BJ (cell line): ENCODE measurements at places on chromosomes 6 and 20. TPM values are rescaled to one million over a fixed set of nuclear protein-coding genes. Genes with fewer than 3 reads are reported as not detected.

SEC63 gene
- polyA plus RNA-seq = 17.6 and 49.8 TPM in 2 replicates

ULBP1 gene
- polyA plus RNA-seq = 2.6 TPM in 2 replicates

LAMA5 gene
- polyA plus RNA-seq = 0.82 and 1.1 TPM in 2 replicates

BTN1A1 gene
- polyA plus RNA-seq = not detected in 2 replicates

GTF2H4 gene
- polyA plus RNA-seq = 24.9 and 28.2 TPM in 2 replicates

ZBTB46 gene
- 0.13 and 0.32 TPM in 2 replicates for polyA plus RNA-seq

GJA10 gene
- polyA plus RNA-seq = not detected in 2 replicates
